Camera-type eye (tissue), 1 donor: ENCODE measurements at places on chromosomes 16 and 17. TPM values are rescaled to one million over a fixed set of nuclear protein-coding genes. Genes with fewer than 3 reads are reported as not detected.

The KRTAP1-4 gene
- total RNA-seq: not detected

The WNK4 gene
- total RNA-seq: 0.33 TPM

The OR4D1 gene
- not detected for total RNA-seq

The PRRT2 gene
- total RNA-seq: 32.2 TPM

The ATAD5 gene
- 8.5 TPM for total RNA-seq

The DHRS7C gene
- 1.7 TPM for total RNA-seq

The TMEM100 gene
- total RNA-seq: 10.3 TPM

The HSD3B7 gene
- 8.4 TPM for total RNA-seq

The MMP2 gene
- total RNA-seq: 248 TPM

The KRT15 gene
- 80.3 TPM for total RNA-seq

The ASGR1 gene
- 5.7 TPM for total RNA-seq

The TMC6 gene
- total RNA-seq: 15.2 TPM

The SLC52A1 gene
- total RNA-seq: not detected
